ENCODE measurements at places on chromosomes 6 and 20.

GRCh38 chr20:3227506-3227905 is 11.5 kb downstream of the SLC4A11 start:
- no peak for DNase-seq

DNA sequence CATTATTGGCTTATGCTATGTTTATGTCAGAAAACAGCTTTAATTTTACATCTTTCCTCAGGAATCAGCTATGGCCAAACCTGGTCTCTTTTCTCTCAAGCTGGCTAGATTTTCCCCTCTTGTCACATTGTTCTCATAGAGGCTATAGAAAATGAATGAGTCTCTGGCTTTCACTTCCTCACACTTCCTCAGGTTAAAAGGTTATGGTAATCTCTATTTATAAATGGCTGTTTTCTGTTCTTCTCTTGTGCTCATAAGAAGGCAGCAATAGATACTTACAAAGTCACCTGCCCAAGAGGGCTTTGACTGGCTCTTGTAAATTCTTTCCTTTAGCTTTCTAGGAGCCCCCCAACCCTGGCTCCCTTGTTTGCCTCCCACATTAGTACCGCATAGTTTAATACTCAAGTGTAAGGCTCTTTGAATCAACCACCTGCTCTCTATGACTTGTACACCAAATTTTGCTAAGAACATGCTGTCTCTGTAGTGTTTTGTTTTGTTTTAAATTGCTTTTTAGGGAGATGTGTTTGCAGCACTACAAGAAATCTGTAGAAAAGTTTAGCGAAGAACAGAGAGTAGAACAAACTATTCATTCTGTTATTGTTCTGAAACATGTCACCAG is 897.4 kb upstream of the CITED2 start:
- DNase-seq = no peak

- DNase-seq = no peak
These were observed 31.0 kb upstream of the LY86 start for GRCh38 chr6:6557504-6557839.

DNA sequence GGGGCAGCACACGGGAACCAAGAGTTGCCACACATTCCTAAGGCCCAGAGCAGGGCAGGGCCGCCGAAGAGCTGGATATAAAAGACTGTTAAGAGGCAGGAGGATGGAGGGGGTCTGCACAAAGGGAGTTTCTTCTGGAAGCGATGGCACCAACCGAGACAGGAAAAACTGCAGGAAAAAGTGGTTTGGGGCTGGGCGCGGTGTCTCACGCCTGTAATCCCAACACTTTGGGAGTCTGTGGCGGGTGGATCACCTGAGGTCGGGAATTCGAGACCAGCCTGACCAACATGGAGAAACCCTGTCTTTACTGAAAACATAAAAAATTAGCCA is 41.8 kb downstream of the SSR1 start:
- DNase-seq = no peak

DNA sequence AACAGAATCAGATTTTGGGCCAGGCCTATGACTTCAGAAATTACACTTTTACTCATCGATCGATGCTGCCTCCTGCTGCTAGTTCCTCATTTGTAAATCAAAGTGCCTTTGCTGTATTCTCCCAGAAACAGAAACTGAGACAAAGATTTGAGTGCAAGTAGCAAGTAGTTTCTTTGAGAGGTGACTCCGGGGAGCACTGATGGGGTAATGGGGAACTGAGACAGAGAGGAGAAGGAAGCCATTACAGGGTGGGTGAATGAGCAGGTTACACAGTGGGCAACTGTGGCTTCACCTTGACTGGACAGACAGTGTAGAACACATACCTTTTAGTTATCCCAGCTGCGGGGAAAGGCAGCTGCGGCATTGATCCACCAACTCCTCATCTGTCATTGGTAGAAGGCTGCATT is 9.7 kb upstream of the CD40 start:
- DNase-seq = no peak
